HCT116 (cell line): ENCODE measurements at places on chromosomes 7 and 10.
A peak's percentile ranks its signal among the peaks of the same experiment; 100 is the strongest.

DNA sequence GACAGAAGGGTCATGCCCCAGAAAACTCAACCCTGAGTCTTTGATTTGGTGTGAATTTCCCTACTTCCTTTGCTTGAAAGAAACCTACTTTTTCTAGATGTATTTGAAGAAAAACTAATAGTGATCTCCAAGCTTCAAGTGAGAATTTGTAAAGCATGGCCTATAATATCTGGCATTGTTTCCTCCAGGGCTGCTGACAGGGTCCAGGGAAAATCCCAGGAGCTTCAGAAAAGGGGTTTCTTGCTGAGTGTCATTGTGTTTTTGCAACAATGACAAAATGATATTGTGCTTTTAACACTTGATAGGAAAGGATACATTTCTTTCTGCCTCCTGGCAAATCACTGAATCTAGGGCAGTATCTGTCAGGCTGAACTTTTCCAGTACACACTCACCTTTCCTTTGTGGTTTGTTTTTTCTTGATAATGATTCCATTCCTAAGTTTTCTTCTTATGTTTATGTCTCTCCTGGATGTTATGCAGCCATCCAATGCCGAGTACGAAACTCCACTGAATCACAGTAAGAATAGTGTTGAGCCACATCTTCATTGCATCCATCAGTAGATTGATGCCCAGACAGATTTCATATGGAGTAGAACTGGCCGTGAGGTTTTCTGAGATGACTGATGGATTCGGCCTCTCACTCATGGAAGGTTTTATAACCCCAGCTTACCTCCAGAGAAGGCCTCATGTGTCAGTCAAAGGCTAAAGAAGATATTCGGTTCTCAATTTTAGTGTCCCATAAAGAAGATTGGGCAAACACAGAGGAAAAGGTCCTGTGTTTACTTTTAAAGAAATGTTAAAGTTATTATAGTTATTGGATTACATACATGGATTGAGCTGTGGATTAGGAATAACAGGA, 76.9 kb upstream of the STEAP1B start:
- DNase-seq = no peak

GRCh38 chr10:119602241-119603095, 5.7 kb upstream of the TIAL1 start:
- DNase-seq = peak; percentile 51

- no peak for DNase-seq
Observed at GRCh38 chr7:90607196-90607595, 11.1 kb downstream of the CDK14 start.

DNA sequence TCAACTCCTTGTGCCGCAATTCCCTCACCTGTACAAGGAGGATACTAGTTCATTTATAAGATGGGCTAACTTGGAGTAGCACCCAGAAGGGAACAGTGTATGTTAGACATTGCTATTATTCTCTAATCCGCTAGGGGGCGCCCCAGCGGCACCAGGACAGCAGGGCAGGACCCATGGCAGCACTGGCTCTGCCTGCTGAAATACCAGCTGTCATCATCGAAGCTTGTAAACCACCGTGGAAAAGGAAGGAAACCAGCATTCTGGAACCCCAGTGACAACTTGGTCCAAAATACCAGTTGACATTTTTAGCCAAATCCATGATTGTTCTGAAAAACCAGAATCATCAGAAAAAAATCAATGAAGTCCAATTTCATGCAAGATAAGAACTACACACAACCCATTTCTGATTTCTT, 134.4 kb downstream of the ITGA8 start:
- peak; percentile 51 for DNase-seq

- no peak for DNase-seq
Observed at GRCh38 chr7:87413951-87414793, 61.3 kb downstream of the ABCB4 start.

DNA sequence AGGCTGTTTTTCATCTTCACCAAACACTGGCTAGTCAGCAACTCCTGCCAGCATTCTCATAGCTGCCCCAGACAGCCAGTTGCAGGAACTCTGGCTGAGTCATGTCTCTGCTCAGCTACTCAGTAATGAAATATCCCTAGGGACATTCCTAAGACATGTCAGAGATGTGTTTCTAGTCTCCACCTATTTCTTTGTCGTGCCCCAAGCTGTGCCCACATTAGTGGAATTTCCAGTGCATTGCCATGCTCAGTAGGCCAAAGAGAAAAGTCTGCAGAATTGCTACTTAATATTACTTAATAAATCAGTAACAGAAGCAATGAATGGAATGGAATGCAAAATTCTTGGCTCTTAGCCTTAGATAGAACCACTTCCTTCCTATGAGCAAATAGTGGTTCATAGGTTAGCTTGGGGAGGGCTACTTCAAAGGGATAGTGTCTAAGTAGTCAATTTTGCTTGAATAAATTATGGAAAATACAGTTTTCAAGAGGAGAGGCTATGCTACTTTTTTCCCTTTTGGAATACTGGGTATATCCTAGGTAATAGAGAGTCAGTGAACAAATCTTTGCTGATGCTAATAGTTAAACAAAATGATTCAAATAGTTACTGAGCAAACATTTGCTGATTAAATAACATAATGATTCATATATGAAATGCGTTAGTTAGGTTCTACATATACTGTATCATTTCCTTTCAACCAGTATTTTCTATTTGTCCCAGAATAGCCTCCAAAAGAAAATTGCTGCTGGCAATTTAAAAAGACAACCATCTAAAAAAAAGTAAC, 23.6 kb upstream of the SEMA3C start:
- peak; percentile 79 for DNase-seq

GRCh38 chr10:110967645-110968044, 48.2 kb downstream of the SHOC2 start:
- no peak for DNase-seq

- no peak for DNase-seq
Observed at GRCh38 chr10:129411393-129411705, 55.7 kb upstream of the MGMT start.

GRCh38 chr10:88207121-88207546, 343.7 kb downstream of the PTEN start:
- no peak for DNase-seq

GRCh38 chr10:3294919-3295581, 122.5 kb upstream of the PITRM1 start:
- DNase-seq = no peak
